ENCODE measurements at places on chromosomes 7 and 10.

DNA sequence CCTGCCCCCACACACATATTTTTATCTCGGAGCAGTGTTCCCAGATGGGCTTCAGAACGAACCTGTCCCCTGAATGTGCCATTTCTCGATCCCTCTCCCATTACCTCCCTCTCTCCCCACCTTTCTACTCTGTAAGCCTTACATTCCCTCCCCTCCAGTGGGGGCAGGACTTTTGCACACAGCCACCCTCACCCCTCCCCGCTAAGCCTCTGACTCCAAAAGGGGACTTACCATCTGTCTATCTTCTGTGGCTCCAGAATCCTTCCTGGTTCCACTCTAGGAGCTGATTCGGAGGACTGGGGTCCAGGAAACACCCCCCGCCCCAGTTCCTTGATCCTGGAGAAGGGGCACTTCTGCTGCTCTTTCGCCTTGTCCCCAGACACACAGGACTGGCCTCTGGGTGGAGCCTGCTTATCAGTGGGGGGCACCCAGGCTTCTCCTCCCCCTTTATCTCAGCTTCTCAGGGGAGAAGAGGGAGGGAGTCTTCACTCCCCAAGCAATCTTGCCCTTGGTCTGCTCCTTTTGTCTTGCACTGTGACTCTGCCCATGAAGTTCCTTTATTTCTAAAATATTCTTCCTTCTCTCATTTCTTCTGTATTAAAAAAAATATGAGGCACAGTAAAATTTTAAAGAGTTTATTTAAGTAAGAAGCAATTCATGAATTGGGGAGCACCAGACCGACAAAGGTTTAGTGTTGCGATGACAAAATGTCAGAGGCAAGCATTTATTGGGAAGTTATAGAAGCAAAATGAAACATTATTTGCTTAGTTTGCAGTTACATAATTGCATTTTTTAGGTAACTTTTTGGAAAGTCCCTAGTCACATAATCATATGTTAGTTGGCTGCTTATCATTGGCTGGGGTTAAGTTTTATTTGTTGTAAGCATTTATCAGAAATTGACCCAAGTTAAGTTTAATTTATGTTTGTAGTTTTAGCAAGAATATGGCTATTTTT lies at the start of gene KEL:
KEL (minus strand) TSS at position 391 of the 954 bp plus-strand sequence; CDS start at position 234, 157 bp downstream.
- DNase-seq, result no peak

DNA sequence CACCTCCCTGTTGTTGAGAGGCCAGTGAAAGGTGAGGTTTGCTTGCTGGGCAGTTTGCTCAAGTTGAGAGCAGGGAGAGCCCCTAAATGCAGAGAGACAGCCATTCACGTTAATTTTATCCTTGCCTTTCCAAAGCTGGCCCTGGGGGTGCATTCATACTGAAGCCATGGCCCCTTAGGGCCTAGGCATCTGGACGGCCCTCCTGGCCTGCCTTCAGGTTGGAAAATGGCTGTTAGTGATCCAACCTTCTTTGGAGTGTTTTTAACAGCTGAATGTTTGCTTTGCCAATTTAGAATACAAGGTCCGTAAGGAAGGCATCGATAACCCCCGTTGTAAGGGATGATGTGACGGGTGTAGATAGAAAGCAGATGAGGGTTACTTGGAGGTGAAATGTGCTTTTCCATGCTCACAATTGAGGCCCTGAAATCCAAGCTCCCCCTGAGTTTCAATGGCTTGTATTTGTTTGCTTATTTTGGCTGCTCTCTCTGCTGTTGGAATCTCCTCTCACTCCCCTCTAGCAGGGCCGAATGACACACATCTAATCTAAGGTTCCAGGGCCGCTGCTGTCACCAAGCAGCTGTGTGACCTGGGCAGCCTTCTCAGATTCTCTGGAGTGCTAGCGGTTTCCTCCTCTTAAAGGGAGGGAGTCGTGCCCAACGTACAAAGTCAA lies 171.6 kb upstream of the MKI67 start:
- no peak for DNase-seq

DNA sequence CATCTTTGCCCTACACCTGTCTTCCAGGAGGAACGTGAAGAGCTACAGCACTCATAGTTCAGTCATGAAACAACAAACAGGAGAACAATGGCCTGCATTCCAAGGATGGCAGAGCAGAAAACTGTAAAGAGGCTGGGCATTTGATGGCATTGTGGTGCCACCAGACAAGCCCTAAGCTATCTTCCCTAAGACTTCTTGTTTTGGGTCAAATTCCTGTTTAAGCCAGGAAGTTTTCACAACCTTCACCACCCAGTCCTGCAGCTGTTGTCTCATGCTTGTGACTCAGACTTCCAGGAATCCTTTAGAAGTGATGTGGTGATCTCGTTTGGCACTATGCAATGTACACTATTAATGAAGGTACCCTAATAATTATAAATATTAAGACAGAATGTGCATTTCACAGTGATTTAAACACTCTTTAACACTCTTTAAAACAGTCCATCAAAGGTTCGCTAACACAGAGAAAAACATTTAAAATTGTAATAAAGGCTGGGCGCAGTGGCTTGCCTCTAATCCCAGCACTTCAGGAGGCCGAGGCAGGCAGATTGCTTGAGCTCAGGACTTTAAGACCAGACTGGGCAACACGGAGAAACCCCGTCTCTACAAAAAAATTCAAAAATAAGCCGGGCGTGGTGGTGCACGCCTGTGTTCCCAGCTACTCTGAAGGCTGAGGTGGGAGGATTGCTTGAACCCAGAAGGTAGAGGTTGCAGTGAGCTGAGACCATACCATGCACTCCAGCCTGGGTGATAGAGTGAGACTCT lies 2.7 kb upstream of the HERPUD2 start:
- no peak for DNase-seq

DNA sequence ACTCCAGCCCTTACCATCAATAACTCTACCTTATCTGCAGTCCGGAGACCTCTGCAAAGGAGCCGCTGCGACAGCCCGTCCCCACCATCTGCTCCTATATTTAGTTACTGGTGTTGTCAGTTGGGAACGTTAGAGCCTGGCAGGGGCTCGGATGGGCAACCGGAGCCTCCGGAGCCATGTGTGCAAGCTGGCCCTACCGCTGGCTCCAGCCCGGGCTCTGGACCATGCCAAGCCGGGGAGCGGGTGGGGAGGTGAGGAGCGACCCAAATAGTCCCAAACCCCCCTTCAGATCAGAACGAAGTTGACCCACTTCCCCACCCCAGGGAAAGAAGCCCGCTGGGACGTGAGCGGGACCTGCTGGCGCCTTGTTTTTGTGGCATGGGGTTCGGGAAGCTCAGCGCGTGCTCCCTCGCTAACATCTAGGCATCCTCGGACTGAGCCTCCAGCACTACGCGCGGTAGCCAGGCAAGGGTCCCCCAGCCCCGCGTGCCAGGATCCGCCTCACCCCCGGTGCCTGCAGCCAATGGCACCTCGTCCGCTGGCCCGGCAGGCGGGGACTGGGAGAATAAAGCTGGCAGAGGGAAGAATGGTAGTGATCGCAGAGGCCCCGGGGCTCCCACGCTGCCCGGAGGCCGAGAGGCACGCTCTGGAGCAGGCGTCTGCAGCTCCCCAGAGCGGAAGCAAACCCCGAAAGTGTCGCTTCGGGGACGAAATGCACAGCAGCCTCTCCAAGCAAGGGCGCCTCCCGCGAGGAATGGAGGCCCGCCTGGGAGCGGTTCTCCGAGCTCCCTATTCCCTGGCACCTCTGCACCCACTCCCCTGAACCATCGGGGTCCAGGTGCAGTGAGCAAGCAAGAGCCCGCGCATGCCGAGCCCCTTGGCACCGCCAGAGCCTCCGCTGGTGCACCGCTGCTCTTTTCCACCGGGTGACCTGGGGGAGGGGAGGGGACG lies 679 bp downstream of the LRRC20 start:
- no peak for DNase-seq

GRCh38 chr7:121072826-121073225 lies 84.3 kb downstream of the CPED1 start:
- DNase-seq, result no peak

DNA sequence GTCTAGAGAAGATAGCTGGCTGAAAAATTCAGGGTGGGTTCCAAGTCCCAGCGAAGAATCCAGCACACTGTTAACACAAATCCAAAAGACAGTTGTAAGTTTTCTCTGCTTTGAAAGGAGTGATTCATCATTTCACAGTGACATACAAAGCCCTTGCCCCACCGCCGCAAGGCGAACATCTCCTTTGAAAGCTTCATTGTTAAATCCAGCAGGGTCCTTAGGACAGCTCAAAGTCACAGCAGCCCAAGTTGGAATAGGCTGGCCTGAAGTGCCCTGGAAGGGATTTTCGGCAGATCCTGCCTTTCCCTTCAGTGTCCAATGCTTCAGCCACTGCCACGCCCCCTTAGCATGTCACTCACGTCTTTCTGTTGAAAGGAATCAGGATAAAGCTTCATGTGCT lies 526.1 kb downstream of the CALN1 start:
- DNase-seq, result no peak

- DNase-seq, result no peak
Measured at GRCh38 chr10:95456516-95456915, 104.7 kb downstream of the SORBS1 start.

GRCh38 chr7:138843632-138844580 lies 45.9 kb upstream of the ATP6V0A4 start:
- no peak for DNase-seq

GRCh38 chr10:79628988-79629954 lies 18.5 kb downstream of the SFTPA1 start:
- no peak for DNase-seq

DNA sequence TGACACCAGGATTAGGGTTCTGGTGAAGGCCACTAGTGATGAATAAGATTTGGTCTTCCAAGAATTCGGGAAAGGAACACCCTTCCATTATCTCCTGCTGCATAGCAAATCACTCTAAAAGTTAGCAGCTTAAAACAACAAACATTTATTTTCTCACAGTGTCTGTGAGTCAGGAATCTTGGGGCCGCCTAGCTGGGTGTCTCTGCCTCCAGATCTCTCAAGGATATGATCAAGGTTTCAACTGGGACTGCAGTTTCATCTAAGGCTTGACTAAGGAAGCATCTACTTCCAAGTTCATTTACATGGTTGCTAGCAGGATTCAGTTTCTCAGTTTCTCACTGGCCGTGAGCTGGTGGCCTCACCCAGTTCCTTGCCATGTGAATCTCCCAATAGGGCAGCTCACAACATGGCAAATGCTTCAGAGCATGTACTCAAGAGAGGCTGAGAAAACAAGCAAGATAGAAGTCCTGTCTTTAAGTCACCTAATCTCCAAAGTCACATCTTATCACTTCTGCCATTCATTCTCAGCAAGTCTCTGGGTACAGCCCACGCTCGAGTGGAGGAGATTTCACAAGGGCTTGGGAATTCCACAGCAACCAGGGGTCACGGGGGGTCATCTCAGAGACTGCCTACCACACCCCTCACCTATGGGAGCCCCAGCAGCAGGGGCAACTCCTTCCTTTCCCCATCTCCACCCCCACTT lies 26.8 kb downstream of the TLX1 start:
- DNase-seq, result no peak

- no peak for DNase-seq
Measured at GRCh38 chr7:1970895-1971294, 261.9 kb downstream of the MAD1L1 start.
